ENCODE measurements at places on chromosomes 7 and 10.

DNA sequence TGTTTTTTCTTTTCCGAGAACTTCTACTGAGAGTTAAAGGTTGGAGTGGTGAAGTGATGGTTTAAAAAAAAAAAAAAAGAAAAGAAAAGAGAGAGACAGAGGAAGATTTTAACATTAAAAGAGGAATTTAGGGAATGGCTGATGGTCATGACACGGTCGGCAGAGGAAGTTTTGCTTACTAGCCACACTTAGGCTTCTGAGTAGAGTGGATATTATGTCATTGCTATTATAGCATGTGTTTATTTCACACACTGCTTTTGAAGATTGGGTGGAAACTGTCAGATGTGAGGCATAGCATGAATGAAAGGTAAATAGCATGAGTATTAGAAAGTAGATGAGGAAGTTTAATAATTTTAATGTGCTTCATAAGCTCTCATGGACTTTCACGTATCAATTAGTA, 2.5 kb downstream of the KAT6B start:
- DNase-seq = no peak

GRCh38 chr10:6045878-6046772, 16.0 kb downstream of the IL2RA start:
- DNase-seq = no peak

GRCh38 chr10:62653254-62653653, 151.3 kb upstream of the ADO start:
- DNase-seq = no peak

- DNase-seq = no peak
Measured at GRCh38 chr10:113754768-113755167, 3.3 kb downstream of the PLEKHS1 start.

GRCh38 chr7:151016505-151016904, 7.8 kb downstream of the ATG9B start:
- DNase-seq = no peak

DNA sequence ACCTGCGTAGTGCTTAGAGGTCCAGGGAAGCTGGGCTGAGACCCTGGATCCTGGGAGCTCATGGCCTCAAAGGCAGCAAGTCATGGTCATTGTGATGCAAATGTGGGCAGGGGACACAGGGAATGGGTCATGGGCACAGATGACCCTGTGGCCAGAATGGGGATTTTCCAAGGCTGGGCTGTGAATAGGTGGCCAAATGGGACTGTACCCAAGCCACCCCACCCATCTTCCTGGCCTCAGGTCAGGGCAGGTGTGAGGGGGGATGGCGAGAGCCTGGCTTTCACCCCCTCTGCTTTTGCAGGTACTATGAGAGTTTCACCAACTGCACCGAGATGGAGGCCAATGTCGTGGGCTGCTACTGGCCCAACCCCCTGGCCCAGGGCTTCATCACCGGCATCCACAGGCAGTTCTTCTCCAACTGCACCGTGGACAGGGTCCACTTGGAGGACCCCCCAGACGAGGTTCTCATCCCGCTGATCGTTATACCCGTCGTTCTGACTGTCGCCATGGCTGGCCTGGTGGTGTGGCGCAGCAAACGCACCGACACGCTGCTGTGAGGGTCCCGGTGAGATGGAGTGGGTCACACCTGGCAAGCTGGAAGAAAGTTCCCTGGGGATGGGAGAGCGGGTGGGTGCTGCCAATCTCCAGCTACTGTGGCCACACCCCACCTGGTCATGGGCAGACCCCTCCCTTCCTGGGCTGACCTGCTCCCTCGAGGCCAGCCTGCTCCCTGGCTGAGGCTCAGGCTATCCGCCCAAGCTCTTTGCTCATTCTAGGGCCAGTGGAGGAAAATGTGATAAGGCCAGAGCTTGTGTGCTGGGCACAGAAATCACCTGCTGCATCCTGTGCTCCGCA, 25.5 kb downstream of the RAMP3 start:
- no peak for DNase-seq

- DNase-seq = no peak
Measured at GRCh38 chr10:104101902-104102301, 16.2 kb upstream of the COL17A1 start.

GRCh38 chr7:9083837-9084236, 650.4 kb downstream of the NXPH1 start:
- DNase-seq = no peak

- no peak for DNase-seq
Measured at GRCh38 chr7:155809947-155810769, 2.1 kb downstream of the SHH start.

- no peak for DNase-seq
Measured at GRCh38 chr10:71297343-71297742, 21.7 kb upstream of the SLC29A3 start.

GRCh38 chr10:21989453-21990154, 13.9 kb downstream of the DNAJC1 start:
- no peak for DNase-seq

DNA sequence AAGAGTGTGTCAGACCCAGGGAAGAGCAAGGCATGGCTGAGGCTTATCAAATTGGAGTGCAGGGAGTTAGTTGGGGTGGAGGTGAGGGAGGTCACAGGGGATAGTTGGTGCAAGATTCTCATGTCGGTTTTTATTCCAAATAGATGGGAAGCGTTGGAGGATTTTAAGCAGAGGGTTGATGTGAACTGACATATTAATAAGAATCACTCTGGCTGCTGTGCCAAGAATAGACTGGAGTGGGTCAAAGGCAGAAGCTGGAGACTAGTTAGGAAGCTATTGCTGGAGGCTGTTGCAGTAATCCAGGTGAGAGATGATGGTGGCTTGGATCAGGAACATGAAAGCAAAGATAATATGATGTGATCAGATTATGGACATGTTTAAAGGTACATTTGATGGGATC, 36.5 kb downstream of the LRRC18 start:
- DNase-seq = no peak

DNA sequence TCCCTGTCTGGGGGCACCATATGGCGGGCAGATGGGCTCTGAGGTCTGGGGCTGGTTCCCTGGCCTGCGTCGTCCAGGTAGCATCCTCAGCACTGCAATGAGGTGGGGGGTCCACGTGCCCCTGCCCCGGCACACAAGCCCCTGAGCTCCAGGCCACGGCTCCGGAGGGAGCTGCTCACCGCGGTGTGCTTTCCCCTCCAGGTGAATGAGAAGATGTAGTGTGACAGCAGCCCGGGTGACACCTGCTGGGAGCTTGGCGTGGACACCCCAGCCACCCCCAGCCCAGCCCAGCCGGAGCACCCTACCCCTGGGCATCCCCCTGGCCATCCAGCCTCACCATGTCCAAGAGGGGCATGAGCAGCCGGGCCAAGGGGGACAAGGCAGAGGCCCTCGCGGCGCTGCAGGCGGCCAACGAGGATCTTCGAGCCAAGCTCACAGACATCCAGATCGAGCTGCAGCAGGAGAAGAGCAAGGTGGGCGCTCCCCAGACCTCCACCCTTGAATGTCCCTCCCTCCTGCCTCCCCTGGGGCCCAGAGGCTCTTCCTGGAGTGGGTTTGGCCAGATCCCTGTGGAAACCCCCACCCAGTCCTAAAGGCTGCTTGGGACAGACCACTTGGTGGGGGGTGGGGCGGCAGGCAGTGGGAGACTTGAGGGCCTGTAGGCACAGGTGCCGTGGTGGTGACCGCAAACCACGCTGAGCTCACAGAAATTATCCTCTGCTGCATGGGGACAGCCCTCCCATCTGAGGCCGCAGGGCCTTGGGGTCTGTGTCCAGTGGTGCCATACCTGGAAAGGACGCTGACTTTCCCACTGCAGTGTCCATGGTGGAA, 38.9 kb downstream of the JAKMIP3 start:
- no peak for DNase-seq

DNA sequence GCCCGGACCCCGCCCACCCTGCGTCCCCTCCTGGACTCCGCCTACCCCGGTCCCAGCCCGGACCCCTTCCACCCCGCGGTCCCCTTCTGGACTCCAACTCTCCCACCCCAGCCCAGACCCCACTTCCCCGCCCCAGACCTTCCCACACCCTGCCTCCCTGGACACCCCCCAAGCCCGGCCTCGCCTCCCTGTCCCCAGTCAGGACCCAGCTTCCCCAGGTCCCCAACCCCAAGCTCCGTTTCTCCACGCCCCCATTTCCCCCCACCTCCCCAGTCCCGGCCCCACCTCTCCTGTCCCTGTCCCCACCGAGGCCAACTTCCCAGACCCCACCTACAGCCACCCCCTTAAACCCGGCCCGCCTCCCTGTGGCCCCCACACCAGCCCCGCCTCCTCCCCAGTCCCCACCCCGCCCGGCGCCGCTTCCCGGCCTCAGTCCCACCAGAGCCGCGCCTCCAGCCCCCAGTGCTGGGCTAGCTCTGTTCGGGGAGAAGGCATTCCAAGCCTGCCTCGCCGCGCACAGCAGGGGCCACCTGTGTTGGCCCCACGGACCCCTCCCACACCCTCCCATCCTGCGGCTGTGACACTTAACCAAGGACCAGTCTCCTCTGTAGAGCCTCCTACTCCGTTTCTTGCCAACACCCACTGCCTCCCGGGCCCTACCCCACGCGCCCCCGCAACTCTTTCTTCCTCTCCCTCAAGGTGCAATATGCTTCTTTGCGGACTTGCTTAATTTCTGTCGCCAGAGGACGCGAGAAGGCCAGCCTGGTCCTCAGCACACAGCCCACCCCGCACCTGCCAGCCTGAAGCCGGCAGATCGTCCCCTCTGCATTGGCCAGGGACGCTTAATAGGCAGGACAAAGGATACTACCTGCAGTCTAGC, 736 bp upstream of the ITIH5 start:
- DNase-seq = peak; percentile 5

DNA sequence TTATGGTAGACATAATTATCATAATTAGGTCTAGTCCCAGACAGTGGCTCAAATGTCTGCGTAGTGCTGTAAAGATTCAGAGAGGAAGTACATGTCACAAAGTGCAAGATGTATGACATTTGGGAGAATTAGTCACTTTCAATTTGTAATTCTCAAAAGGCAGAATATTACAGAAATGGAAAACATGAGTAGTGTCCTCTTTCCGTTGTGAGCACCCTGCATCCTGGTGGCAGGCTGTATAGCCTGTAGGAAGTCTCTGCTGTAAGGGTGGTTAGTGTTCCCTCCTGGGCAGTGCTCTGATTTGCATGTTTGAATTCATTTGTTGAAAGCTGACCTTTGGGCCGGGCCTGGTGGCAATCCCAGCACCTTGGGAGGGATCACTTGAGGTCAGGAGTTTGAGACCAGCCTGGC, 17.0 kb downstream of the CDK14 start:
- DNase-seq = no peak

GRCh38 chr7:106813705-106814305, 51.3 kb upstream of the PIK3CG start:
- no peak for DNase-seq

DNA sequence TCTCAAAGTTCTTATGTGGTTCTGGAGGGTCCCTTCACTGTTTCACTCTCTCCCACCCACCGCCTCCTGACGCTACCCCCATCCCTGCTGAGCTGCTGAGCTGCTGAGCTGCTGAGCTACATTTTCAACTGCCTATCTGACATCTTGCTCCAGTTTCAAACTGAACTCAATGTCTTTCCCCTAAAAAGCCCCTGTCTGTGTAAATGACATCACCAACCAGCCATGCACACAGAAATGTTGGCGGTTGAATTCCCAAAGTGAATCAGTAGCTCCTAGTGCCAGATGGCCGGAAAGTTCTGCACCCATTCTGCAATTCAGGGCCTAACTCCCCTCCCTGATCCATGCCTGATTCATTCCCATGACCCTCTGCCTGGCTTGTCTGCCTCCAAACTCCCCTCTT, 71.2 kb downstream of the WNT2 start:
- DNase-seq = no peak

DNA sequence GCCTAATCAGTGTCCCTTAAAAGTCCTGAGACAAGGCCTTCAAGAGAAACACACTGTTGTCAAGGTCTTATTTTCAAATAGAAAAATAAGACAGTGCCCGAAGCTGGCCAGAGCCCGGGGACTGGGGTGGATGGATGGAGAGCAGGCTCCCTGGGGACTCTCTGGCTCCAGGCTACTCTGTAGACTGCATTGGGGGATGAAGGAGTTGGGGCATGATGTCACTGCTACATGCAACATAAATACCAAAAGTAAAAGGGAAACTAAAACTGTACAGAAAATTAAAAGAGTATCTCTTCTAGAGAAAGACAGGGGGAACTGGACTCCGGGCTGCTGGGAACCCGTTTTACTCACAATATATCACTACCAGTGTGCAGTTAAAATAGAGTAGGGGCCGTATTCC, 629.8 kb downstream of the KCNMA1 start:
- DNase-seq = no peak

- DNase-seq = no peak
Measured at GRCh38 chr10:70320751-70321150, 36.9 kb upstream of the NPFFR1 start.

- no peak for DNase-seq
Measured at GRCh38 chr10:79172881-79173280, 104.1 kb downstream of the ZMIZ1 start.

Measured in stimulated activated CD4-positive, alpha-beta T cell treated with anti-CD3 and anti-CD28 coated beads, Interleukin-4, amount 100 ng/mL, for 1 hour (primary cell).